ENCODE measurements at places on chromosomes 12 and 14.
A peak's percentile ranks its signal among the peaks of the same experiment; 100 is the strongest.

- DNase-seq, result peak; percentile 70
Measured at GRCh38 chr12:124098887-124099286, 125.9 kb downstream of the ZNF664 start.

DNA sequence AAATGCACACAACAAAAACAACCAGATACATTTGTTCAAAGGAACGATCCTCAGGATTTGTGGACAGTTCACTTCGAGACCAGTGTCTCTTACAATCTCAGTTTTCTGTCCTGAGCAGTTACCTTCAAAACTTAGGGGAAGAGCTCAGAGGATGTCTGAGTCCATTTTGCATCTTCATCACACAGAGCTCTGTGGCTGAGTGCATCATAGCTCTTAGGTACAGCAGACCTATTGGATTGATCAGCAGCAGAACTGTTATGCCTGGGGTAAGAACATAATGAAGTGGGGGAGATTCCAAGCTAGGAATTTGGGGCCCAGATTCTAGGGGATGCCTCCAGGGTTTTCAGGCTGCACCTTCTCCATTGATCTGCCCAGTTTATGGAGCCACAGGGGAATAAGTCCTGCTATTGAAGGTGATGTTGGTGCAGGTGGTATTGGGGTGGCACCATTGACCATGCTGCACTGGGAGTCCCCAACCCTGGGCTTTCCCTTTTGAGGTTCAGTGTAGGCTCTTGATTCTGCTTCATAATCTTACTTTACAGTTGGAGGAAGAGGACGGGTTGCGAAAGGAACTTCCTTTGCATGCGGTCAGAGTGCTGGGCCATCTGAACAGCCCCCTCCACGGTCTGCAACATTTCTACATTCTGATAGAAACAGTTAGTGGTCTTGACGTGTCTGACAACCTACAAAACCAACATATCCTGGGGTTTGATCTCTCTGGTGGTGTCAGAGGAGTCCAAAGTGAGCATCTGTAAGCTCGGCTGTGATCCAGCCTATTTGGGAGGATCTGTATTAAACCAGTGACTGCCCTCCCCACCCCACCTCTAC is 112.8 kb downstream of the CHST11 start:
- no peak for DNase-seq

DNA sequence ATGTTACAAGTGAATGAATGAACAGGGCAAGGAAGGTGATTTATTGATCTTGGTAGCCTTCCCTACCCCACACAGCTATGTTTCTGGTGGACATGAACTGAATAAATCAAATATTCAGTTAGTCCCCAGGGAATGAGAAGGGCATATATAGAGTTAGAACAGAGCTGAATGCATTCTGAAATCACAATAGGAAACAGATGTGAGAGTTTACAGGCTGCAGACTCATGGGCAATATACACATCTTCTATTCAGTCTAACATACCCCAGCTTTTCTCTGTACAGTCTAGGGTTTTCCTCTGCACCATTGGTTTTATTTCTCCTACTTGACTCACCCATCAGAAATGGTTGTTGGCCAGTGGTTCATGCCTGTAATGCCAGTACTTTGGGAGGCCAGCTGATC is 7.3 kb upstream of the STX2 start:
- no peak for DNase-seq

GRCh38 chr12:1908758-1909157 is 9.7 kb downstream of the CACNA2D4 start:
- DNase-seq, result no peak

DNA sequence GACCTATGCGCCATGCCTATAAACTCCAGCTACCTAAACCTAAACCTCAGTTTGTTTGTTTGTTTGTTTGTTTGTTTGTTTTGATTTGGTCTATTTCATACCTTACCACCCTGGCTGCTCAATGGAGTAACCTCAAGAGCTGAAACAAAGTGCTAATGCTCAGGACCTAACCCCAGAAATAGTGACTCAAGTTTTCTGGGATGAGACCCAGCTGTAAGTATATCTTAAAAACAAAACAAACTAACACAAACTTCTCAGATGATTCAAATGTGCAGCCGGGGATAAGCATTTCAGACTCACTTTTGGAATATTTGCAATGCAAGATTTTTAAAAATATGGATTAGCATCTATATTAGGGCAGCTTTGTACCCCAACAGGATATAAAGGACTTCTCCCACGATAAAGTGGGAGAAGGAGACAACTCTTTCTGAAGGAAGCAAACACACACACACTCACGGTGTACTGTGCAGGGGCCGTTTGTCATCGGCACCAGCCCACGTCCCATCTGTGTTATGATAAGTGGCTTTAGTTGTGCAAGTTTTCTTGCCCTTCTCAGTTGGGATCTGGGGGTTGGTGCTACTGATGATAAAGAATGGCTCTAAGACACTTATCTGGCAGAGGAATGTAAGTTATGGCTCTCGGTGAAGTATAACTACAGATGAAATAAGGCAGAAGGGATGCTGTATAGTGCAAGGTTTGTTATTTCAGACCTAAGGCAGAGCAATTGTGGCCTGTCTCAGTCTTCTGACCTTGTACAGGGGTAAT is 516.7 kb upstream of the TMEM132C start:
- DNase-seq, result no peak
